ENCODE measurements at places on chromosomes 16 and 17.

DNA sequence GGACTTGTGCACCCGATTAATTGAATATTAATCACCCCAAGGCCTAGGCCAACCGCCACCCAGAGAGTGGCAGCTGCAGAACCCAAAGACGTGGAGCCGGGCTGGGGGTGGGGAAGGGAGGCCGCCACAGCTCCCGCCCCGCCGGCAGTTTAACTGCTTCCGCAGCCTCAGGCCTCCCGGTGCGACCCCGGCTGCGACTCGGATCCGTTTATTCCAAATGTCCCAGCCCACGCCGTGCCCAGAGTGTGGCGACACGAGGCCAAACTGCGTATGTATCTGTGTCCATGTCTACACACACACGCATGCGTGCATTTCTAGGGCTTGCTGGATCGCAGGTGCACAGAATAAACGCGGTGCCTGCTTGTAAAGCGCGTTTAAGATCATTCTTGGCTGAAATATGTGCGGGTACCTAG lies 802 bp upstream of the TOB1 start:
- DNase-seq = no peak

GRCh38 chr17:47423406-47424295 lies 99.9 kb downstream of the EFCAB13 start:
- DNase-seq = peak; percentile 17

GRCh38 chr17:13631529-13631928 lies 29.8 kb upstream of the HS3ST3A1 start:
- peak; percentile 15 for DNase-seq

DNA sequence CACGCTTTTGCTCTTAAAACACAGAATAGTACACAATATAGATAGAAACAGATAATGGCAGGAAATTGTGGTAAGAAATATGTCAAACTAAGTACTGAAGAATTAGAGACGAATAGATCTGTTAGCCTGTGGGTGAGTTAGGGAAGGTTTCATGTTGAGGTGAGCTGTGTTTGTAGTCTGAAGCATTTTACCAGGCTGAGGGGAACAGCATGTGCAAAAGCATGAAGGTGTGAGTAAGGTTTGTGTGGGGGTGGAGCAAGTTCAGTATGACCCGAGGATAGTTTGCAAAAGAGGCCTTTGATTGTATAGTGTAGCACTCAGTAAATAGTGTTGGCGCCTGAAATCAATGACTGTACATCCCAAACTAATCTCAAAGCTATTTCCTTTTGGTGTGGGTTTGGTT lies 13.8 kb downstream of the IGSF6 start:
- DNase-seq = peak; percentile 45

GRCh38 chr16:58938811-58939210 lies 204.7 kb upstream of the GOT2 start:
- no peak for DNase-seq

DNA sequence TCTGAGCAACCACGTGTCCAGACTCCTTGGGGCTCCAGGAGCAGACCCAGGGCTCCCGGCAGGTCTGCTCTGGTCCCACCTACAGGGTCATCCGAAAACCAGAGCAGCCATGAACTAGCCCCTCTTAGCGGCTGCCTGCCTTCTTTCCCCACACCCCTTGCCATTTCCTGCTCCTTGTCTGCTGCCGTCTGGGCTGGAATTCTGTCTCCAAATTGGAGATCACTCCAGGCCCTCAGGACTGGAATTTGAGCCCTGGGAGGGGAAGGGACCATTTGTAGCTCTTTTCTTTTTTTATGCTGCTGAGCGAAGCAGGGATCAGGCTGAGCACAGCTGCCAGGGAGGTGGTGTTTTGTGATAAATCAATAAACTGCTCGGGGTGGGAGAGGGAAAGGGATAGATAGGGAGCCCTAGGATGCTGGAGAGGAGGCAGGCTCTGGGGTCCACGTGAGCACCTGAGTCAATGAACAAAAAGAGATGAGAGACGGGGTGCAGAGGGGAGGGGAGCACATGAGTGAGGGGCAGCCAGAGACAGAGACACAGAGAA lies 257.5 kb downstream of the ENGASE start:
- DNase-seq = no peak

DNA sequence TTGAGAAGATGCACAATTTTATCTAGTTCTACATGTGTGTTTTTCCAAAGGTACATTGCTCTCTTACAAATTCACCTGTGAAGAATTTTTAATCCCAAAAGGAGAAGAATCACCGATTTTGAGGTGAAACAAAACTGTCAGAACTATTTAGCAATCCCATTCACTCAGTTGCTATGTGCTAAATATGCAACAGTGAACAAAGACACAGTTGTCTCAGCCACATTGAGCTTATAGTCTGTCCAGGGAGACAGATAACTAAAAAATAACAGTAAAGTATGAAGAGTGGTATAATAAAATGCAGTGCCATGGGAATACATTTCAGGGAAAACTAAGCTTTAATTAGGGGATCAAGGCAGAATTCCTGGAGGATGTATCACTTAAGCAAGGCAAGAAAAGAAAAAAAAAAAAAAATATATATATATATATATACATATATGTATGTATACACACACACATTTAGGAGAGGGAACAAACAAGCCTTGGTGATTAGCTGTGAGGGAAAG lies 110.4 kb downstream of the SPAG9 start:
- DNase-seq = no peak

- no peak for DNase-seq
These were observed 302.1 kb downstream of the MAF start for GRCh38 chr16:79298476-79298875.

GRCh38 chr17:72378414-72379390 lies 257.9 kb downstream of the SOX9 start:
- no peak for DNase-seq

GRCh38 chr16:67423015-67423414 lies 6.7 kb upstream of the ZDHHC1 start:
- no peak for DNase-seq

DNA sequence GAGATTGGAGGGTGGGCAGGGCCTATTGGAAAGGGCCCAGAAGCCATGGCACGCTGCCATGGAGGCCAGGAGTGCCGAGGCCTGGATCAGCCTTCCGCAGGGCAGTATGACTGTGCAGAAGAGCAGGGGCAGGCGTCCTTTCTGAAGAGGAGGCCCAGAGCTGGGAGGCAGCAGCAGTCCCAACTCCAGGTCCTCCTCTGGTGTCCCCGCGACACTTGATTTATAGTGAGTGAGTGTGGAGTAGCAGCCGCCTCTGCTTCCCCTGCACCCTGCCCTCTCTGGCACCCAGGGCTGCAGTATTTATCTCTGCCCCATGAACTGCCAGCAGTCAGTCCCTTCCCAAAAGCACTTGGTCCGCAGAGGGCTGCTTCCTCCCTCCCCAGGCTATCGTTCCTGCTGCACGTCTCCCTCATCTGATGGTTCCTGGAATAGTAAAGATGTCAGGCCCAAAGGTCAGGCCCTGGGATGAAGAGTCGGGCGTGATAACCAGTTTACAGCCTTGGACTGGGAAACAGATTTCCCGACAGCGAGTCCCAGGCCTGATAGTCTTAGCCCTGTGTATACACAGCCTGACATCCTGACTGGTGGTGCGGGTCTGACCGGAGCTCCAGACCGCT lies 32.9 kb downstream of the PGS1 start:
- no peak for DNase-seq

GRCh38 chr16:79204486-79204885 lies 396.1 kb downstream of the MAF start:
- no peak for DNase-seq

GRCh38 chr16:69768666-69769065 lies 6.5 kb downstream of the WWP2 start:
- DNase-seq = no peak

GRCh38 chr16:63410594-63410993 lies 1374.4 kb upstream of the CDH8 start:
- no peak for DNase-seq

GRCh38 chr17:61227866-61228265 lies 171.8 kb upstream of the TBX2 start:
- no peak for DNase-seq

DNA sequence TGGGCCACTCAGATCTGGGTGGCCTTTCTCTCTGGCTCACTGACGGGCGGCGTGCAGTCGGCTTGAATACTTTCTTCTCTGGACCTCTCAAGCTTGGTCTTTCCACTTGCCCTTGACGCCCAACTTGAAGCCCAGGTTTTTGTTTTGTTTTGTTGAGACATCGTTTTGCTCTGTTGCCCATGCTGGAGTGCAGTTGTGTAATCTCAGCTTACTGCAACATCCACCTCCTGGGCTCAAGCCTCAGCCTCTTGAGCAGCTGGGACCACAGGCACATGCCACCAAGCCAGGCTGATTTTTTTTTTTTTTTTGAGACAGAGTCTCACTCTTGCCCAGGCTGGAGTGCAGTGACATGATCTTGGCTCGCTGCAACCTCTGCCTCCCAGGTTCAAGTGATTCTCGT lies 22.7 kb upstream of the KIF19 start:
- DNase-seq = no peak

- DNase-seq = peak; percentile 36
These were observed 55.1 kb downstream of the SOX9 start for GRCh38 chr17:72175787-72176515.

GRCh38 chr16:87384162-87384874 lies 742 bp upstream of the FBXO31 start:
- DNase-seq = no peak

DNA sequence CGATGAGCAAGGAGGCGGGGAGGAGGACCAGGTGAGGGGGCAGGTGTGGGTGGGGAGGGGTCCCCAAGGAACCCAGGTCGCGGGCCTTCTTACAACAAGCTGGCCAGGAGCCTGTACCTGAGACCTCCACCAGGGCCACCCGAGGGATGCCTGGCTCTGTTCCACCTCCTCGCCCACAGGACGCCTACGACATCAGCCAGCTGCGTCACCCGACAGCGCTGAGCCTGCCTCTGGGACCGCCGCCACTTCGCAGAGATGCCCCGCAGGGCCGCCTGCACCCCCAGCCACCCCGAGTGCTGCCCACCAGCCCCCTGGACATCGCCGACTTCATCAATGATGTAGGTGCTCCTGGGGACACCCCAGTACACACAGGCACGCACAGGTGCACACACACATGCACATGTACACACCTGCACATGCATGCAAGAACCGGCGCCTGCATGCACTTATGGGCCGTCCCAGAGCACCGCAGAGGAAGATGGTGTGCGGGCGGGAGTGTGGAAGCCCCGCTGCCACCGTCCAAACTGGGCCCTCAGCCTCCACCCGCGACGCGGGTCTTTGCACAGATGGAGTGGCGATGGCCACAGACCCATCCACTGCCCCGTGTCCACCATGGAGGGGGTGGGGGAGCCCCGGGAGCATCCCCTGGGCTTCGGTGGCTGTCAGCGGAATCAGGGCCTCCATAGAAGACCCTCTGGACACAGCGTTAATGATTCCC lies 6.6 kb downstream of the SLC22A31 start:
- DNase-seq = no peak

DNA sequence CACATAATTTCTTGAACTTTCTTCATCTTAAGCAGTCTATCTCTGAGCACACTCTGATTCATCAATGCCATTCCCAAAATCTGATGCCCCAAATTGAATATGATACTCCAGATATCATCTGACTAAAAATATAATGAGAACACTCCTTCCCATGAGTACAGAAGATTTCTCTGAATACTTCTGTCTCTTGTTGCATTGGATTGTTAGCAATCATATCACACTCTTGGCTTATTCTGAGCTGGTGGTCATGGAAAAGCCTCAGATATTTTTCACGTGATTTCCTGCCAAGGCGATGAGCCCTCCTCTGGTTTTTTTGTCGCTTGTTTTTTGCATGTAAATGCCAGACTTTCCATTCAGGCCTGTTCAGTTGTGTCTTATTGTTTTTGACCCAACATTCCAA lies 87.2 kb downstream of the NOG start:
- DNase-seq = no peak

GRCh38 chr17:75344666-75345065 lies 55.4 kb upstream of the SLC25A19 start:
- no peak for DNase-seq
